Activated naive CD4-positive, alpha-beta T cell treated with anti-CD3 and anti-CD28 coated beads, Interleukin-2, amount 50 U/mL, for 16 hours (primary cell): ENCODE measurements at places on chromosomes 7 and 10.

GRCh38 chr7:157682064-157682945 is 345.5 kb downstream of the DNAJB6 start:
- no peak for DNase-seq

DNA sequence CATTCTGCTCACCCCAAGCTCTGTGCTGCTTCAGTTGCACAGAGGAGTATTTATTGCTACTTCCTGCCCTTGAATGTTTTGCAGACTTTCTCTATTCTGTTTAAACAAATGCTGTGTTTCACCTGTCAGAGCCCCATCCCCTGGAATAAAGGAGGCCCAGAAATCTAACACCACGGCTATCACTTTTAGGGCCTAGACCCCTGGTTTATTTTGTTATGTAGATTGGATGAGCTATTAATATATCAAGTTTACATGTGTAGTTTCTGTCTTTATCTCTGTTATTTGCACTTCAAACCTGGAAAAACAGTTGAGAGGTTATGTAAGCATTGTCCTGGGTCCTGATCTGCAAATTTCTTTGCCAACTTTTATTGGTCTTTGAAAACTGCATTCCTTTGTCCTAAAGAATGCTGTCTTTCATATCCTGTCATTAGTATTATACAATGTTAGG is 630.1 kb downstream of the PARD3 start:
- no peak for DNase-seq

DNA sequence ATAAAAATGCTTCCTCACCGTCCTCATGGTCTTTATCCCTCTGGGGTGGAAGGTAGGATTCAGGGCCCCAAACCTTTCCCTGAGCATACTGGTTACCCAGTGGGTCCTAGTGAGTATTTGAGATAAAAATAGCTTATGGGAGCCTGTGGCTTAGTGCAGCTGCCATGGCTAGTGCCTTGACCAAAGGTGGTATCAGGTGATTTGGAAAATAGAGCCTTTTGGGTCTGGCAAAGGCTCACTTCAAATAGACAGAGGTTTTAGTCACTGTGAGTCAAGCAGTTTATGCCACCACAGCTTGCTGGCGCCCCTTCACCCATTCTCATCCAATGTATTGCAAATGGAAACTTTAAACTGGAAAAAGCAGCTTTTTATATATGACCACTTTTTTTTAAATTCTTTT is 30.4 kb downstream of the PLAU start:
- no peak for DNase-seq

DNA sequence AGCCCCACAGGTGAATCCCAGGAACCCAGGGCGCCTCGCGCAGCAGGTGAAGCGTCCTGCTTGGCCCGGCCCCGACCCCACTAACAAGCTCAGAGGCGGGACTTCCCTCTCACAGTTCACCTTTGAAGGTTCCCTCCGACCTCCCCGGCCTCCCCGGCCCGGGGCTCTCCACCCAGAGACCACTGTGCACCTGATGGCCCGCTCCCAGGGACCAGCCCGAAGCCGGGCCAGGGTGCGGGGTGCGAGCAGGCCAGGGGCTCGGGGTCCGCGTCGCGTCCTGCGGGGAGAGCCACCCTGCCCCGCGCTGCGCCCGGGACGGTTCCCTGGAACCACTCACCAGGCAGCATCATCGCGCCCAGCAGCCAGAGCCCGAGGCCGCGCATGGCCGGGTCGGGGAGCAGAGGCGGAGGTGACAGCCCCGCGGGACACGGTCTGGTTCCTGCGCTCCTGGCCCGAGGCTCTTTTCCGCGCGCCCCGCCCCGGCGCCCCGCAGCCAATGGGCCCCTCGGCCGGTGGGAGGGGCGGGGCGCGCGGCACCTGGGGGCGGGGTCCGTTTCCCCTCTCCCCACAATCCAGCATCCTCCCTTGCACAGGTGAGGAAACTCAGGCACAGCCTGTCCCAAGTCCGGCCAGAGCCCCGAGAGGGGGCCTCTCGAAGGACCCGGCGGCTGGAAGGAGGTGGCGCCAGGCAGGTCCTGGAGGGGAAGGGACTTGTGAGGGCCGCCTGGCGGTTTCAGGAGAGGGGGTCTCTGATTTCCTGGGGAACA is at the start of gene ADAM8:
ADAM8 (minus strand) TSS at position 434 of the 767 bp plus-strand sequence; CDS start at position 383, 51 bp downstream.
- peak; percentile 66 for DNase-seq

- no peak for DNase-seq
Observed at GRCh38 chr10:12252882-12253546, 57.0 kb downstream of the CDC123 start.
